KG1 (cell line): ENCODE measurements at places on chromosomes 5 and 9.

DNA sequence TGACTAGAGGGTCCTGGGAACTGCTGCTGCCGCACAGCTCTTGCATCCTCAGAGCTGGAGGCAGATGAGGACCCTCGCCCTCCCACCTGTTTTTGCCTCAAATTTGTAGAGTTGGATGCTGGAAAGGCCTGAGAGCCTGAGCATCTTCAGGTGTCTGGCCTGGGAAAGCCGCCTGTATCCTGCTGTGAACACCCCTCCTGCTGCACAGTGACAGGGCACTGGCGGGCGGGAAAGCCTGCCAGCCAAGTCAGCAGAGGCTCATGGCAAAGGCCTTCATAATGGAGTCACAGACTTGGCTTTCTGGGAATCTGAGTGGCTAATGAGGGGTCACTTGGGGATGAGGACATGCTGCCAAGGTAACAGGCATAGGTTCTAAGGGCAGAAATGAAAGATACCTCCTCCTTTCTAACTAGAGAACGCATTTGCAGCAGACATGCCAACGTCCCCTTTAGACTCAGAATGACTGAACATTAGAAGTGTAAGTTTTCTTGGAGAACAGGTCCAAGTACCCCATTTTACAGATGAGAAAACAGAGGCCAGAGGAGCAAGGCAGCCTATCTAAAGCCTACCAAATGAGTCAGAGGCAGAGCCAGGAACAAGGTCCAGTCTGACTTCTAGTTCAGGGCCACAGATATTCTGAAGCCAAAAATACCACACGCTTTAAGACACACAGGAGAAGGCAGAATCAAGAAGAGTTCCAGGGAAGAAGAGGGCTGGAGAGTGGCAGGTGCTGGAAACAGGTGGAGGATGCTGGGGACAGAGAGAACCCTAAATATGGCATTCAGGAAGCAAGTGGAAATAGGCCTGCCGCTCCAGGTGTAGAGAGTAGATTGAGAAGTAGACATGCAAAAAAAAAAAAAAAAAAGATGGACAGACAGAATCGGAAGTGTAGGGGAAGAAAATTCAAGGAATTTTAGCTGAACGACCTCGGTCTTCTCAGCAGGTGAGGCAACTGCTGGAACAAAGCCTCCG is 44.1 kb downstream of the EPB41L4B start:
- no peak for DNase-seq

DNA sequence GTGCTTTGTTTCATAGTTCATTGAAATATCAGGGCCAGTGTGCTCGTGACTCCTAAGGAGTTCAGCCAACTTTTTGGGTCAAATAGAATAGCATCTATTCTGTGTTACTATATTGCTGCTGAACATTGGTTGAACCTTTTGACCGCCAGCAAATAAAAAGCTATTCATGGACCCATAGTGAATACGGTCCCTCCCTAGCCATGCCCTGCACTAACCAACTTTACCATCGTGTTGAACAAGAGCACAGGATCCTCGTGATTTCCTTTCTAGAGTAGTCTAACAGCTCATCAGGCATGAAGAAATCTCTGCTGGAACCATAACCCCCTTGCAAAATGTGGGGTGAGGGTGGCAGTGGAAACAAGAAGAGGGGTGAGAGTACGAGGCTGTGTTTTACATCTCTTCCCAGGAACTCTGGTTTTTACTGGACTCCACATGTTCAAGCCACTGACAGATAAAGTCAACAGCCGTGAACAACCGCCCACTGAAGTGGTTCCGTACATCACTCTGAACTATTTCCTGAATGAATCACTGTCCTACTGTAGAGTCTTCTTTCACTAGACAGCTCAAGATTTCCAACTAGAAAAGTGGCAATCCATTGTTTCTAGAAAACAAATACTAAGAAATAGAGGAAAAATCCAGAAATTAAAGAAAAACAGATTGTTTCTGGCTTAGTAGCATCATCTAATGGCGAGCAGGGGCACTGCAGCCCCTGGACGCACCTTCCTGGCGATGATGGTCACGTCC is 70.1 kb upstream of the SPATA31E1 start:
- DNase-seq, result peak; percentile 7

DNA sequence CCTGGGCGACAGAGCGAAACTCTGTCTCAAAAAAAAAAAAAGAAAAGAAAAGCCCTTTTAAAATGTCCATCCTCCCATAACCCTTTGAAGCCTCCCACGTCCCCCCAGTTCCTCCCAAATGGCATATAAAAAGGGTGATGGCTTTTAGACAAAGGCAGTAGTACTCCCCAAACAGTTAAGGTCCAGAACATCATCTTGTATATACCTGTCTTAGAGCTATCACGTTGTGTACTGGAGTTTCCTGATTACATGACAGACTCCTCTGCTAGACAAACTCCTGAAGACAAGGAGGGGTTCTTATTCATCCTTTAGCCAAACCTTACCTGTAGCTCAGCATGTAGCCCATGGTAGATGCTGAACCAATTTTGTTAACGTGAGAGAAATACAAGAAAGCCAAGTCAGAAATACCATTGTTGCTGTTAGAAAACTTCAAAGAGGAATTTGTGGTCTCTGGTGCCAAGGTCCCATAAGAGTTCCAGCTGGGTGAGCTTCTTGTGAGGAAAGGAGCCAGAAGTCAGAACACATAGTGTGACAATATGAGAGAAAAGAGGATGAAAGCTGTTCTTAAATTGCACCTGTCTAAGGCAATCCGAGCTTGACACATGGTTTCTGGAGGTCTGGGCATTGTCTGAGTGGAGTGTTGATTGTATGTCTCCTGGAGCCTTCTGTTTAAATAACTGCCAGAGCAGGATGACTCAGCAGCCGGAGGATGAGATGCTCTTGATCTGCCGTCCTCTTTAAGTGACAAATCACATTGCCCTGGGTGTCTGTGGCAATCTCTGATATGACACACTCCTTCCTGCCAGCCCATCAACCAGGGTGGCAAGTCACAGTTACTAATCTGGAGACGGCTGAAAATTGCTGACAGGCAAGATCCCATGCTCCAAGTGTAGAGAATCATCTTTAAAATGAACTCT is 69.1 kb downstream of the ARRDC3 start:
- no peak for DNase-seq

- no peak for DNase-seq
Measured at GRCh38 chr9:132632413-132633129, 37.2 kb downstream of the DDX31 start.

- no peak for DNase-seq
Measured at GRCh38 chr9:134404376-134405358, 78.4 kb downstream of the RXRA start.

DNA sequence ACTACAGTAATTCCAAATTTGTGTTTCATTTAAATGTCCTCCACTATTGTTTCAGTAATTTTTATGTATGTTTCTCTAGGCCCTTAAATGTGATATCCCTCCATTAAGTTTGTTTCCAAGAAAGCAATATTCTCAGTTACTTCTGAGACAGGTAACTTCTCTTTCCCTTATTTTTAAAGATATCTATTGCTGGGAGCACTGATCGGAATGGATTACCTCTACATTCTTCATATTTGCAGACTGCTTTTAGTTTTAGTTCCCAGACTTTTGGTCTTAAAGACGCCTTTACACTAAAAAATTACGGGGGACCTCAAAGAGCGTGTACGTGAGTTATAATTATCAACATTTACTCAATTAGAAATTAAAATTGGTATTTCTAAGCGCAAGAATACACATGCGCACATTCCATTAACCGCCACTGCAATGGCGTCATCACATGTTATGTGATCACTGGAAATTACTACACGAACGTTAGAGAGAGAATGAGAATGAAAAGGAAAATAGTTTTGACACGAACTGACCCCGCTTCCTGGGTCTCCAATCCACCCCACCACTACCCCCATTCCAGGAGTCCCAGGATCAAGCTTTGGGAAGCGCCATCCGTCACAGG is 519 bp upstream of the RAD50 start:
- no peak for DNase-seq

- DNase-seq, result no peak
Measured at GRCh38 chr5:111003623-111004022, 67.9 kb upstream of the TSLP start.

DNA sequence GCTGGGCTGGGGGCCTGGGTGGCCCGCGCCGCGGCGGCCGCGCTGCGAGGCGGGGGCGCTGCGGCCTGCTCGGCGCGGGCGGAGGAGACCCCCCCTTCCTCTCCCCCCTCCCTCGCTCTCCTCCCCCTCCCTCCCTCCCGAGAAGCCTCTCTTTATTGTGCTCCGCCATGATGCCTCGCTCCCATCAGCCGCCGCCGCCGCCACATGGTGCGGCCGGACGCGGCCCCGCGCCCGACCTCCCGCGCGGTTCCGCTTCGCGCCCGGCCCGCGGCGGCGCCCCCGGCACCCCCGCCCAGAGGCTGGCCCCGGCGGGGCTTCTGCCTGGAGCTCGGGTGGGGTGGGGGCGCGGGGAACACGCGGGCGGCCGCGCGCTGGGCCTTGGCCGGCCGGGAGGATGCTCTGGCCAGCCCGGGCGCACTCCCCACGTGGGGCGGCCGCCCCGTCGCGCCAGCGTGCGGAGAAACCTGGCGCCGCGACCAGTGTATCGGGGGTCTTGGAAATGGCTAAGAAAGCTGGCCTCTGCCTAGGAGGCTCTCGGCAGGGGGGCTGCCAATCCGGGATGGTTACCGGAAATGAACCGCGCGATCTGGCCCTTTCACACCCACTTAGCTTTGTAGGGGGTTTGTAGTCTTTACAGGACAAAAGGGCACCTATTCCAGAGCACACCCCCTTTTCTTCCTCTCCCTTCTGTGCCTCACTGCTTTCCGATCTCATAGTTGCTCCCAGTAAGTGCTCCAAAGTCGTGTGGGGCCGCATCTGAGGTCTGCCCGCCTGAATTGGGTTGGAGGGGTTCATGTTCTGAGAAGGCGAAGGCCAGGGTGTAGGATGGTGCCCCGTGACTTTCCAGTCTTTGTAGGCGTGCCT is 1.0 kb downstream of the SET start:
- no peak for DNase-seq

DNA sequence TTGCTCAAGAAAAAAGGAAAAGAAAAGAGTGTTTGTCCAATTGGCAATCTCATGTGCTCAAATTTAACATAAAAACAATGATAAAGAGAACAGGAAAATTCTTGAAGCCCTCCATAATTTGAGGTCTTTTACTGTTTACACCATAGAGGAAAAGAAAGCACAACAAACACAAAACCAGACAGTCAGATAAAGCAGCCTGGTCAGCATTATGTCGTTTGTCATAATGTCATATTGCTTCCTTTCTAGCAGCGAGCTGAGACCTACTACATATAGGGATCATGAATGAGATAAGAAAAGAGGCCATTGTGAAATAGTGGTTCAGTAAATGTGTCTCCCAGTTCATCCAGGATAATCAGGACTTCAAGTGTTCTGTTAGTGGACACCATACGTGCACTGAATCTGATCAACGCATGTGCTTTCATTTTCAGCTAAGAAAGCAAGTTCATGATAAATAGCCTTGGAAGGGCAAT is 64.7 kb upstream of the SELENOP start:
- no peak for DNase-seq

GRCh38 chr9:108105885-108106284 is 616.3 kb upstream of the KLF4 start:
- no peak for DNase-seq

- DNase-seq, result no peak
Measured at GRCh38 chr5:91026466-91026865, 356.7 kb downstream of the ARRDC3 start.

DNA sequence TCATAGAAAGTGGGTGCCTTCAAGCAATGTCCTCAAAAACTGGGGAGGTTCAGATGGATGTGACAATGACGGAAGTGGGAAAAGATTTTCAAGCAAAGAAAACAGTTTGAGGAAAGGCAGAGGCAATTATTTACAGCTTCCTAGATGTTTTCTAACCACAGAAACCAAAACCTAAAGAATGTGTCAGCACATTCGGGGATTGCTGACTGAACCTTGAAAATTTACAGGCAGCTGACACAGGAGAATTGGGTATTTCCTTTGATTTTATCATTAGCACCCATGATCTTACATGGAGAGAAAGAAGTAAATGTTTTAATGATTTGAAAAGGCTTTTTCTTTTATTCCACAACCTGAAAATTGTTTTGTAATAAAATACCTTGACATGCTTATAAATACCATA is 369.0 kb downstream of the ACTL7B start:
- no peak for DNase-seq

- DNase-seq, result no peak
Measured at GRCh38 chr5:23703940-23704855, 196.8 kb downstream of the PRDM9 start.

DNA sequence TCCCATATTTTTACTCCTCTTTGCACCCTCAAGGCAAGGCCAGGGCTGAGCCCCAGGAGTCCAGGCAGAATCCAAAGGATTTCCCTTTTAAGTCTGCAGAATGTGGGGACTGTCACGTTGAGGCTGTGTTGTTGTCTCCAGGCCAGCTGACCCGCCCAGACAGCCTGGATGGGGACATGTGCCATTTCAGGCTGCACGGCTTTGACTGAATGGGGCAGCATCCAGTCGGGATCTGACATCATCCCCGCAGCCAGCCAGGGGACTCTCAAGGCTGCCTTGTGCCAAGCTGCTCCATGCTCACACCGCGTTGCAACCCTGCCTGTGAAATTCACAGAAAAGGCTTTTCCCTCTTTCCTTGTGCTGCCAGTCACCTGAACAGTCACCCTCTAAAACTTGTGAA is 2.2 kb upstream of the ZNF366 start:
- DNase-seq, result no peak

DNA sequence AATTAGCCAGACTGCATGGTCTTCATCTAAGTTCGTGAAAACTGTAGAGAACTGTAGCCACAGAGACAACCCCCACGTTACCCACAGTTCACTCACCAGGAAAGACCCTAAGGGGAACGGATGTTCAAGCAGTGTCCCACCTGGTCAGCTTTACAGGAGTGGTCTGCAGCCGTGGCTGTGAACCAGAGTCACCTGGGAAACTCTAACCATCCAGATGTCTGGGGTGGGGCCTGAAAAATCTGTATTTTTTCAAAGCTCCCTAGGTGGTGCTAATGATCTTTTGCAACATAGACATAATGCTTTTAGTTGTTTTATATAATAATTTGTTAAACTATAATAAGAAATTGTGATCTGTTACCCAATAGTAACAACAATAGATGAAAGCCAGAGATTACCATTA is 47.7 kb upstream of the ANGPTL2 start:
- DNase-seq, result no peak

GRCh38 chr5:173050791-173051190 is 5.4 kb upstream of the CREBRF start:
- DNase-seq, result no peak

- no peak for DNase-seq
Measured at GRCh38 chr5:9176641-9177040, 369.2 kb downstream of the SEMA5A start.
